ENCODE measurements at places on chromosomes 13 and 19.

- no peak for DNase-seq
Observed at GRCh38 chr19:50870417-50871089, 2.7 kb upstream of the KLK2 start.

DNA sequence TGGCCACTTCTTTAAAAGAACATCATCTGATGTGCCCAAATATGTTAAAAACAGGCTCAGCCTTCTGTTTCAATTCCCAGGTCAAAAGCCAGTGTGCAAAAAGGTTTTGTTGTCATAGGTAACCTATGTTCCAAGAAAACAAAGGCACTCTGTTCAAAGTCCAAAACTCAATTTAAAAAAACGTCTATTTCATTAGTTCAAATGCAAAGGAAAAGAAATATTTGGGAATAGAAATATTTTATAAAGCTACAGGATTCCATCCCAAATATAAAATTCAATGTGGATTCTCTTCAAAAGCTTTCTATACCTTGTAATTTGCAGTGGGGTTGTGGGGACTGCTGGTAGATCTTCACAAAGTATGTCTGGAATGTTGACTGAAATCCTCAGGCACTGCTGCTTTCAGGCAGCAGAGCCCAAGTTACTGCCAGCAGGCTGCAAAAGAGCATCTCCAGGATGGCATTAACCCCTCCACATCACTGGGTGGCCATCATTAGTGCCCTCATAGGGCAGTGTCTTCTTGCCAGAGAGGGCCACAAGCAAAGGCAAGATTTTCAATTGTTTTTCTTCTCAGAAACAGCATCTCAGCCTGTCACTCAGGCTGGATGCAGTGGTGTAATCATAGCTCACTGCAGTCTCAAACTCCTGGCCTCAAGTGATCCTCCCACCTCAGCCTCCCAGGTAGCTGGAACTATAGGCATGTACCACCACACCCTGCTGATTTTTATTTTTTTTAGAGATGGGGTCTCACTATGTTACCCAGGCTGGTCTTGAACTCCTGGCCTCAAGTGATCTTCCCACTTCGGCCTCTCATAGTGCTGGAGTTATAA is 22.8 kb upstream of the STK24 start:
- no peak for DNase-seq

GRCh38 chr13:112580912-112581311 is 7.0 kb downstream of the TUBGCP3 start:
- no peak for DNase-seq

DNA sequence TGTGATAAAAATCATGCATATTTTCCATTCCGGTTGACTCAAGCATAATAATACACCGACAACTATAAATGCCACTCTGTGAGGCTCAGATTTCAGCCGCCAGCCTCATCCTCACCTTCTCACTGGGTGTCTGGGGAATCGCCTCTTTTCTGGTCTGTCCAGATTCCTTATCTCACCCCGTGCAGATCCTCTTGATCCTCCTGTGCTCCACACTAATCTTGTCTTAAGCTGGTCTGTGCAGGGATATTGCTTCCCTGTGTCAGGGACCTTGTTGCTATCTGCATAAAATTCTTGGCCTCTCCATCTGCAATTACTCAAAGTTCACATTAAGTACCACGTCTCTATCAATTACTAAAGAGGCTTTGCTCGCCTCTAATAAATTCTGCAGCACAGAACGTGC is 116.6 kb upstream of the SPACA7 start:
- no peak for DNase-seq

DNA sequence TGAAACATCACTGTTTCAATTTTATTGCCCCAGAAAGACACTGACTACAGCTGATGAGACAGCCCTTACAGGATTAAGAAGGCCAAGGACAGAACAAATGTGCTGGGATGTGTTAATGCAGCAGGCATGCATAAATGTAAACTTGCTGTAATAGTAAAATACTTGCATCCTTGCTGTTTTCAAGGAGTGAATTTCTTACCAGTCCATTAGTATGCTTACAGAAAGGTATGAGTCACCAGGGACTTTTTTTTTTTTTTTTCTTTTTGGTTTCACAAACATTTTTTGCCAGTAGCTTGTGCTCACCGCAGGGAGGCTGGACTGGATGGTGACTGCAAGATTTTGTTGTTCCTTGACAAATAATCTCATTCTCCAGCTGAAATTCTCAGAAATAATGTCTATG is 55.1 kb downstream of the GPR180 start:
- no peak for DNase-seq

DNA sequence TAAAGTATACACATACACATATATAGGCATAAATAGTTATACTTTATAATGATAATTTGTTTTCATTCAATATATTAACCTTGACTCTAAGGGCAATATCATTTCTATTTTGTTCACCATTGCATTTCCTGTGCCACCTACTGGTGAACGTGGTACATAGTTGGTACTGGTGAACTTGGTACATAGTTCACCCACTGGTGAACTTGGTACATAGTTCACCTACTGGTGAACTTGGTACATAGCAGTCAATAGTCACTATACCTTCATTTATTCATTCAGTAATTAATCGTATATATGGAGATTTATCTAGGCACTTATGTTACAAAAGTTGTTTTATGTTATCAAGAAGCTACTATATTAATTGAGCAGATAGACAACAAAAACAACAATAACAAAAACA is 172.6 kb upstream of the ATXN8OS start:
- no peak for DNase-seq

GRCh38 chr19:49438261-49438660 is 3.1 kb downstream of the SLC17A7 start:
- DNase-seq: no peak

GRCh38 chr13:60617991-60618733 is 221.1 kb downstream of the TDRD3 start:
- peak; percentile 23 for DNase-seq
